Motor neuron (in vitro differentiated cells): ENCODE measurements at places on chromosomes 12 and 14. TPM values are rescaled to one million over a fixed set of nuclear protein-coding genes. Genes with fewer than 3 reads are reported as not detected.

- no peak for ATAC-seq
Measured at GRCh38 chr14:76656592-76656991, 104.7 kb upstream of the VASH1 start.

Gene SLC38A4
- 0.13 and 0.16 TPM in 2 replicates for total RNA-seq

GRCh38 chr12:110619534-110619953 lies 5.6 kb downstream of the TCTN1 start:
- no peak for ATAC-seq

DNA sequence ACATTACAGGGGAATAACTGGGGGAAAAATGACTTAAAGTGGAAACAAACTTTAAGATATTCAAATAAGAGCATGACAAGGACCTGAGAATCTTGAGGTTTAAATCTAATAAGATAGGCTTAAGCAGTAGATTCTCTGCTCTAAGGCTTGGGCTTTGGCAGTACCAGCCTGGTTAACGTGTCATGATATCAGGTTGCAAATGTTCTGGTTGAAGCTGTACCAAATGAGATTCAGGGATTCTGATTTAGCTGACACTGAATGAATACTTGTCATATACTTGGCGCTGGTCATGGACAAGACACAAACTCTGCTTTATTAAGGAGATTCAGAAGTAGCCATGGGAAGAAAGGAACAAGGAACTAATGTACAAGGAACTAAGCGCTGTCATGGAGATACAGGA lies 6.1 kb downstream of the TCP11L2 start:
- ATAC-seq, result no peak

Gene PRICKLE1
- 4.6 and 4.9 TPM in 2 replicates for total RNA-seq

DNA sequence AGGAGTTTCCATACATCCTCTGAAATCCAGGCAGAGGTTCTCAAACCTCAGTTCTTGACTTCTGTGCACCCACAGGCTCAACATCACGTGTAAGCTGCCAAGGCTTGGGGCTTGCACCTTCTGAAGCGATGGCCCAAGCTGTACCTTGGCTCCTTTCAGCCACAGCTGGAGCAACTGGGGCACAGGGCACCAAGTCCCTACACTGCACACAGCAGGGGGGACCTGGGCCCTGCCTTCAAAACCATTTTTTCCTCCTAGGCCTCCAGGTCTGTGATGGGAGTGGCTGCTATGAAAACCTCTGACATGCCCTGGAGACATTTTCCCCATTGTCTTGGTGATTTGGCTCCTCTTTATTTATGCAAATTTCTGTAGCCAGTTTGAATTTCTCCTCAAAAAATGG lies 10.6 kb downstream of the AREL1 start:
- no peak for ATAC-seq

- ATAC-seq, result no peak
Measured at GRCh38 chr12:24881227-24881626, 67.7 kb downstream of the BCAT1 start.

- no peak for ATAC-seq
Measured at GRCh38 chr12:108853981-108854446, 3.4 kb downstream of the SSH1 start.

- ATAC-seq, result peak; percentile 70
Measured at GRCh38 chr14:77067632-77068516, 30.2 kb upstream of the CIPC start.

GRCh38 chr12:28939427-28939826 lies 209.7 kb upstream of the FAR2 start:
- no peak for ATAC-seq

DNA sequence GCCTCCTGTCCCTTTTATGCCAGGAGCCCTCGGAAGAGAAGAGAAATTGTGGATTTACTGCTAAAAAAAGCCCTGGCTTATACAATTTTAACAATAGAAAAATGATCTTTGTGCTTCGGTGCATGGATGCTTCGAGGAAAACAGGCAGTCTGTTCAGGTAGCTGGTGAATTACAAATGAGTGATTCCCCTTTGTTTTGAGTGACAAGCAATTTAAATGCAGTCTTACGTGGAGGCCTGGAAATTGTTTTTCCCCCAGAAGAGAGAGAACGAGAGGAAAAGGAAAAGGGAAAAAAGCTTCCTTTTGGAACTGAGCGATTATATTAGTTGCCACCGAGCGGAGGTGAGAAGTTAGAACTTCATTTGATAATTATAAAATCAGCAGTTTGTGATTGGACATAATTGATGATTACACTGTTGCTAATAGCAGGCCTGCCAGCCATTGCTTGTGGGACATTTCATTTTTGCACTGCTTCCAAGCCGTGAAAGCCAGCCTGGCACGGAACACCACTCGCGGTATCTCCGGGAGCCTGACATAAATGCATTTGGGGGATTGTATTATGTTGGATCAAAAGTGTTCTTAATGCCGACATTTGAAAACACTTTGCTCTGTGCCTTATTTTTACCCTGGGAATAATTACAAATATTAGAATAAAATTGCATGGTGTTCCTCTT lies 117.7 kb downstream of the PHETA1 start:
- no peak for ATAC-seq

DNA sequence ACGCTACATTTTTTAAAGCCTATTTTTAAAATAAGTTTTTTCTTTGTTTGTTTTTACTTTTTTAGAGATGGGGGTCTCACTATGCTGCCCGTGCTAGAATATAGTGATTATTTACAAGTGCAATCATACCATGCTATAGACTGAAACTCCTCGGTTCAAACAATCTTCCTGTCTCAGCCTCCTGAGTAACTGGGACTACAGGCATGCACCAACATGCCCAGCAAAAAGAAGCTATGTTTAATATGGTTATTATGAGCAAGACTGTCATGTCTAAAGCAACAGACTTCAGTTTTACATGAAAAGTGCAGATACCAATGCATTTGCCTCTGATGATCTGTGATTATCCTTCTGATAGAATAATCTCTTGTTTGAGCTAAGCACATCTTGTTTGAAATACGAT lies 45.6 kb upstream of the SGPP1 start:
- ATAC-seq, result peak; percentile 36

- peak; percentile 66 for ATAC-seq
Measured at GRCh38 chr12:51225234-51225633, 7.4 kb upstream of the POU6F1 start.

Gene ZDHHC22
- 13.8 and 15.6 TPM in 2 replicates for total RNA-seq

- no peak for ATAC-seq
Measured at GRCh38 chr12:116236976-116237375, 40.5 kb downstream of the MED13L start.

GRCh38 chr14:102893452-102893851 lies 29.0 kb upstream of the AMN start:
- peak; percentile 72 for ATAC-seq
